Dermis blood vessel endothelial cell (primary cell): ENCODE measurements at places on chromosomes 7 and 10. TPM values are rescaled to one million over a fixed set of nuclear protein-coding genes. Genes with fewer than 3 reads are reported as not detected.

The LRIT1 gene
- not detected in 2 replicates for total RNA-seq

The DCLRE1C gene
- 8.8 and 11.6 TPM in 2 replicates for total RNA-seq

The CUBN gene
- total RNA-seq: 6.1 and 27.5 TPM in 2 replicates

The ACHE gene
- total RNA-seq: 1.2 and 4.9 TPM in 2 replicates

The CRYGN gene
- not detected in 2 replicates for total RNA-seq

The MMD2 gene
- not detected in 2 replicates for total RNA-seq

The C10orf53 gene
- total RNA-seq: not detected in 2 replicates

The MMRN2 gene
- total RNA-seq: 465 and 483 TPM in 2 replicates

The FXYD4 gene
- not detected in 2 replicates for total RNA-seq

The STEAP2 gene
- 1.4 and 1.7 TPM in 2 replicates for total RNA-seq

The COL13A1 gene
- 5.3 and 6.6 TPM in 2 replicates for total RNA-seq

The SFRP4 gene
- 0.09 TPM in 1 of 2 replicates, not detected in the other for total RNA-seq

The SFXN4 gene
- total RNA-seq: 9.4 and 14.6 TPM in 2 replicates

The TBATA gene
- total RNA-seq: not detected in 2 replicates

The AKR1C4 gene
- not detected in 2 replicates for total RNA-seq

The EMX2 gene
- 0.09 and 0.17 TPM in 2 replicates for total RNA-seq

The FAM3C gene
- total RNA-seq: 39.8 and 64.1 TPM in 2 replicates

The NEUROD6 gene
- not detected in 2 replicates for total RNA-seq

The FBXL13 gene
- 0.60 and 0.85 TPM in 2 replicates for total RNA-seq

The TPST1 gene
- 38.5 and 42.5 TPM in 2 replicates for total RNA-seq

The ZNF786 gene
- 7.7 and 13.3 TPM in 2 replicates for total RNA-seq

The ACSM6 gene
- not detected in 2 replicates for total RNA-seq

The OR2A5 gene
- total RNA-seq: not detected in 2 replicates

The POU6F2 gene
- total RNA-seq: not detected in 2 replicates

The ATOH7 gene
- total RNA-seq: not detected in 2 replicates

The MAP3K8 gene
- total RNA-seq: 2.5 and 6.3 TPM in 2 replicates

The AGBL3 gene
- 1.6 and 1.7 TPM in 2 replicates for total RNA-seq

The LRRC4 gene
- total RNA-seq: 1.0 and 1.2 TPM in 2 replicates

The CYP2C18 gene
- total RNA-seq: not detected in 2 replicates

The PPP1R17 gene
- total RNA-seq: not detected in 2 replicates

The ACTR3C gene
- 8.9 and 9.5 TPM in 2 replicates for total RNA-seq

The SEC23IP gene
- 21.1 and 43.3 TPM in 2 replicates for total RNA-seq

The NAT16 gene
- total RNA-seq: not detected in 2 replicates

The IFIT5 gene
- total RNA-seq: 12.4 and 20.3 TPM in 2 replicates

The C10orf143 gene
- 0.14 and 1.0 TPM in 2 replicates for total RNA-seq

The CPA4 gene
- 0.17 and 0.74 TPM in 2 replicates for total RNA-seq

The WNT8B gene
- not detected in 2 replicates for total RNA-seq

The AGAP5 gene
- 1.9 and 2.1 TPM in 2 replicates for total RNA-seq

The PON3 gene
- 0.85 and 0.93 TPM in 2 replicates for total RNA-seq

The AZGP1 gene
- not detected in 2 replicates for total RNA-seq

The NEUROG3 gene
- not detected in 2 replicates for total RNA-seq
